H1 (cell line): ENCODE measurements at places on chromosomes 16 and 17. TPM values are rescaled to one million over a fixed set of nuclear protein-coding genes. Genes with fewer than 3 reads are reported as not detected.

The GNAO1 gene
- 30.2 and 34.4 TPM in 2 replicates for total RNA-seq

- DNase-seq: no peak
These were observed 2.1 kb upstream of the C1QL1 start for GRCh38 chr17:44970136-44970741.

DNA sequence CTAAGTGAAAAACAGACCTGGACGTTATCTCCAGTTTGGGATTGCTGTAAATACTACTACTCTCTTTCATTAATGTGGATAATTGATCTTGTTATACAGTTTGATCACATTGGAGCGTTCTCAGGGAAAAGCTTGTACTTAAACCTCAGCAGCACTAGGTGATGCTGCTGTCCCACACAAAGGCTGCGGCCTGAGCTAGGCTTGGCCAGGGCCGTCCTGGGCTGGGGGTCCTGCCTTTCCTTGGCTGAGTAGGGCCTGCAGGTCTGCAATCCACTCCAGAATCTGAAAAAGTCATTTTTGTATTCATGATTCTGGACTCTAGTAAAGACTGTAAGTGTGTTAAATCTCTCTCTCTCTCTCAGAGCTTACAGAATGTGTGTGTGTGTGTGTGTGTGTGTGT is 23.7 kb upstream of the PMFBP1 start:
- peak; percentile 7 for DNase-seq

DNA sequence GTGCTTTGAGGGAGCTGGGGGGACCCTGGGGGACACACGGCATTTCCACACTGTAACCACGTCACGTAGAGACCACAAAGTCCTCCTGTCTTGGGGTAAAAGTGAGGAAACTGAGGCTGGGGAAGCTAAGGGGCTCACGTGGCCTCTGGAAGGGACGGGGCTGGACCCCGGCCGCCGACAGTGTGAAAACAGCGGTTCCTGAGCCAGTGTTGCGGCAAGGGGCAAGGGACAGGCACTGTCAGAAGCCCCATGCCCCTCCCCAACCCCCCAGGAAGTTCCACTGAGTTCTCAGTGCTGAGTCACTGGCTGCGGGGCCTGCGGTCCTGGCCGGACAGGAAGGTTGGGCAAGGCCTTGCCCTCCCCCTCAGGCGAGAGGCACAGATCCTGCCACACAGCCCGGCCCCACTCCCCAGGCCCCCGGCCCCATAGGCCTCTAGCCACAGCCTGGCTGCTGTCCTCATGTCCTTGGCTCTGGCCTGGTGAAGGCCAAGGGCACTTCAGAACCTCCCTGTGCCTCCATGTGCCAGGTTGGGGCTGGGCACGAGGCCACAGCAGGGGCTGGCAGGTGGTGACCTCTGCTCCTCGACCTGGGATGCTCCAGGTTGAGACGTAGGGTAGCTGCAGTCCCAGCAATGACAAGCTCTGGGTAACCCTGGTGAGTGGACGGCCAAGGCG is 5.0 kb upstream of the CCDC57 start:
- DNase-seq: no peak

The CBFA2T3 gene
- 1.3 and 2.7 TPM in 2 replicates for total RNA-seq

The KIFC3 gene
- total RNA-seq: 5.3 and 7.1 TPM in 2 replicates

The TERB1 gene
- not detected in 2 replicates for total RNA-seq

DNA sequence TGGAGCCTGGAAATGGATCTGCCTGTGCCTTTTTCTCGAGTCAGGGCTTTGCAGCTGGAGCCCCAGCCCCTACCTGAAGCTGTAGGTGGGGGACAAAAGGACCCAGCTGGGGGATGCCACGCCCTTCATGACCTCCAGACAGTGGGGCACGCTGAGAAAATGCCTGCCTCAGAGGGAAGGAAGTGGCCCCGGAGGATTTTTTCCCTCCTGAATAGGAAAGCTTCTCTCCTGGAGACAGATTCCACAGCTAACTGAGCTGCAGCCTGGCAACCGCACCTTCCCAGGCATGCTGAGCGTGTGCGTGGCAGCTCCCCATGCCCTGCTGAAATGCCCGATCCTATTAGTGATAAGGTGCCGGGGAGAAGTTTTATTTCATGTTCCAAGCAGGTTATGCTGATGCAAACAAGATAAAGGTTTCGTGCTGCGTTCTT is 58.0 kb downstream of the AIPL1 start:
- no peak for DNase-seq

The SMIM36 gene
- not detected in 2 replicates for total RNA-seq

DNA sequence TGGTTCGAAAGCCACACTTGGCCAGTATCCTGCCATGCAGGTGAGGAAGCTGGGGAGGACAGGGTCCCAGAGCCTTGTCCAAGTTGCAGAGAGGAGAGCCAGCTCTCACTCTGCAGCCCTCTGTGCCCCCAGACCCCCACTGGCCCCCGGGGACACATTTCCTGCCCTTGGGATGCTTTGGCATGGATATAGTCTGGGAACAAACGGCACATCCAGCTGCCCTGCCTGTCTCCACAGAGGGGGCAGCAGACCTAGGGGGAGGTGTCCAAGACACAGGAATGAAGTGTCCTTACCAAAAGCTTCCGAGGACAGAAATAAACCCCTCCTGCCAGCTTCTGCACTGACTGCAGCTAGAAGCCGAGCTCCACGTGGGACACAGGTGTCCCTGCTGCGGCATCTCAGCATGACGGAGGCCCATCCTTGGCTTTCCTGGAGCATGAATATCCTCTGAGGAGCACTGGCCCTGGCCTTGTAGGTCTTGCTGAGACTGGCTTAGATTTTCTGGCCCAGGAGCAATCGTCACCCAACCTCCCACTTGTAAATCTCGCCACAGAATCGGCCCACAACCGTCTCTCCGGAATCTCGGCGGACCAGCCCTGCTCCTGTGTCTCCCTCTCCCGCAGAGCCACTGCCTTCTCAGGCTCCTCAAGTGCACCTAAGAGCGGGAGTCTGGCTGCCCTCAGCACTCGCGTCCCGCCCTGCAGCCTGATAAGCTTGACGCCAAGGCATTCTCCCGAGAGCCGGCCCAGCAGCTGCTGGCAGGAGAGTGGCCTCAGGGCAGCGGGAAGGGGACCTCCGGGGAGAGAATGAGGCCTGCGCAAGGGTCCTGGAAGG is 1.1 kb upstream of the CAPN15 start:
- DNase-seq: no peak

- no peak for DNase-seq
These were observed 41.3 kb downstream of the ABCA10 start for GRCh38 chr17:69187294-69187693.

GRCh38 chr16:59201821-59202220 is 467.7 kb upstream of the GOT2 start:
- no peak for DNase-seq

- no peak for DNase-seq
These were observed 51.7 kb downstream of the NLK start for GRCh38 chr17:28093999-28094716.

DNA sequence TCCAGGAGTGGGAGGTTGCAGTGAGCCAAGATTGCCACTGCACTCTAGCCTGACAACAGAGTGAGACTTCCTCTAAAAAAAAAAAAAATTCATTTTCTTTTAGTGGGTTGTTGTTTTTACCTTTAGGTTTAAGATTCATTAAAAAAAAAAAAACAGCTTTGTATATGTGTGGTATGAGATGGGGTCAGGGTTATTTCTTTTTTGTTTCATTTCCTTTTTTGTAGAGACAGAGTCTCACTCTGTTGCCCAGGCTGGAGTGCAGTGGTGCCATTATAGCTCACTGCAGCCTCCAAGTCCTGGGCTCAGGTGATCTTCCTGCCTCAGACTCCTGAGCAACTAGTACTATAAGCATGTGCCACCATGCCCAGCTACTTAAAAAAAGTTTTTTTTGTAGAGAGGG is 47.0 kb downstream of the BCAS3 start:
- DNase-seq: no peak

The GRAPL gene
- total RNA-seq: not detected in 2 replicates

- no peak for DNase-seq
These were observed 190.3 kb downstream of the KIF2B start for GRCh38 chr17:54013072-54013471.

- no peak for DNase-seq
These were observed 57.8 kb downstream of the STH start for GRCh38 chr17:46056800-46057304.

The NSRP1 gene
- 22.4 and 22.7 TPM in 2 replicates for total RNA-seq

The CCR7 gene
- 0.17 TPM in 1 of 2 replicates, not detected in the other for total RNA-seq

DNA sequence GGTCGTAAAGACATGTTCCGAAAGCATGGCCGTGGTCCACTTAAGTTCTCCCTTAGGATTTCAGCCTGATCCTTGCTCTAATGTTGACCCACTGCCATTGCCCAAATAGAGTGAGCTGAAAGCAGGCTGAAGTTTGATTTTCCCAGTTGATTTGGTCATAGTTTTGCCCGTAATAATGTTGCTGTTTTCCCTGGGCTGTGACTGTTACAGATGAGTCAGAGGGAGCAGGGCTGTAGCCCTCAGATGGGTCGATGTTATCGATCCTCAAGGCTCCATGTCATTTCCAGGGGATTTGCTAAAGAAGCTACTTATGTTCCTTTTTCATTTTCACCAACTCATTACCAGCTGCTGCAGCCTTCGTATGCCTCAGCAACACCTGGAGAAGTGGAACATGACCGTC is 169.0 kb upstream of the ZFHX3 start:
- DNase-seq: no peak

The ABHD15 gene
- total RNA-seq: 1.6 and 1.7 TPM in 2 replicates

The MYBBP1A gene
- total RNA-seq: 151 and 153 TPM in 2 replicates

The PLD6 gene
- total RNA-seq: 0.22 TPM in 1 of 2 replicates, not detected in the other

DNA sequence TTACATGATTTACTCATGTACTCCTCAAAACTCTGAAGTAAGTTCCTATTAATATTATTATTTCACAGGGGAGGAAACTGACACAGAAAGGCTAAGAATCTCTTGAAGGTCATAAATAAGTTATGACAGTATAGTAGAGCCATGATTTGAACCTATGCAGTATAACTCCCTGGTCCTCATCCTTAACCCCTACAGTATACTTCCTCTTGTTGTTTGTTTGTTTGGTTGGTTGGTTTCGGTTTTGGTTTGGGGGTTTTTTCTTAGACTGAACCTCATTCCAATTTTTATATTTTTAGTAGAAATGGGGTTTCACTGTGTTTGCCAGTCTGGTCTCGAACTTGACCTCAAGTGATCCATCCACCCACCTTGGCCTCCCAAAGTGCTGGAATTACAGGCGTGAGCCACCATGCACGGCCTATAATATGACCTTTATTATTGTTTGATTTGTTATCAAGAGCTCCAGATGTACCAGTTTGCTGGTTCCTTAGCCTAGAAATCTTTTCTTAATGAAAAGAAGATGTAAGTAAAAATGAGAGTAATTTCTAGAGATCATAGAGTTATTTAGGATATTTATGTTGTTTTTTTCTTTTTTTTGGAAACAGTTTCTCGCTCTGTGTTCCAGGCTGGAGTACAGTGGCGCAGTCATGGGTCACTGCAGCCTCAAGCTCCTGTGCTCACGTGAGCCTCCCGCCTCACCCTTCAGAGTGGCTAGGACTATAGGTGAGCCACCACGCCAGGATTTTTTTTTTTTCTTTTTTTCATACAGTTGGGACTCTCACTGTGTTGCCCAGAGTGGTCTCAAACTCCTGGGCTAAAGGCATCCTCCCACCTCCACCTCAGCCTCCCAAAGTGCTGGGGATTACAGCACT is 4.8 kb downstream of the PRR11 start:
- no peak for DNase-seq

DNA sequence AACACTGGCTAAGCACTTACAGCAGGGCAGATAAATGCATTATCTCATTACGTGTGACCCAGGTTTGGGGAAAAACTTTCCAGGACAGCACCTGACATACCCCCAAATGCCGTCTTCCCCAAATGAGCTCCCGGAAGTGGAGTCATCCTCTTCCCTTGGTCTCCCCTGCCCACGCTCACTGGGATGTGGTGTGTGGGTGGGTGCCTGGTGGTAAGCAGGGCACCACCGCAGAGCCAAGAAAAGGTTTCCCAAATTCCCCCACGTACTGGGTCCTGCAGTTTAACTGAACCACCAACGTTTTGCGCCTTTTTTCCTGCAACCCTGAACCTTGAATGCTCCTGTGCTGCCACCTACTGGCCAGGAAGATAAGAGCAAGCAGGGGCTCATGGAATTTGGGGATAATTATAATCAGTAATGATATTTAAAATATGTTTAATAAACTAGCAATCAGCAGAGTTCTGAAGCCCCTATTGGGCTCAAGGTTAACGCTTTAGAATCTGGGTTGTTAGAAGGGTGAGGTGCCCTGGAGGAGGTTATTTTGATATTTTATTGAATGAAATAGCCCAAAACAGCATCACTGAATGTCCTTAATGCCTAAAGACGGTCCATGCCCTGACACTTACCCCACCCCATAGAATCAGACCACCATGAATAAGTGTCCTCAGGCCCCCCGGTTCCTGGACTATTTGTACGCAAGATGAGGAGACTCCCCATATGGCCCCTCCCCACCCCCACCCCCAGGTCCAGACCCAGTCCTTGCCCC is 8.0 kb downstream of the SPPL2C start:
- peak; percentile 13 for DNase-seq

DNA sequence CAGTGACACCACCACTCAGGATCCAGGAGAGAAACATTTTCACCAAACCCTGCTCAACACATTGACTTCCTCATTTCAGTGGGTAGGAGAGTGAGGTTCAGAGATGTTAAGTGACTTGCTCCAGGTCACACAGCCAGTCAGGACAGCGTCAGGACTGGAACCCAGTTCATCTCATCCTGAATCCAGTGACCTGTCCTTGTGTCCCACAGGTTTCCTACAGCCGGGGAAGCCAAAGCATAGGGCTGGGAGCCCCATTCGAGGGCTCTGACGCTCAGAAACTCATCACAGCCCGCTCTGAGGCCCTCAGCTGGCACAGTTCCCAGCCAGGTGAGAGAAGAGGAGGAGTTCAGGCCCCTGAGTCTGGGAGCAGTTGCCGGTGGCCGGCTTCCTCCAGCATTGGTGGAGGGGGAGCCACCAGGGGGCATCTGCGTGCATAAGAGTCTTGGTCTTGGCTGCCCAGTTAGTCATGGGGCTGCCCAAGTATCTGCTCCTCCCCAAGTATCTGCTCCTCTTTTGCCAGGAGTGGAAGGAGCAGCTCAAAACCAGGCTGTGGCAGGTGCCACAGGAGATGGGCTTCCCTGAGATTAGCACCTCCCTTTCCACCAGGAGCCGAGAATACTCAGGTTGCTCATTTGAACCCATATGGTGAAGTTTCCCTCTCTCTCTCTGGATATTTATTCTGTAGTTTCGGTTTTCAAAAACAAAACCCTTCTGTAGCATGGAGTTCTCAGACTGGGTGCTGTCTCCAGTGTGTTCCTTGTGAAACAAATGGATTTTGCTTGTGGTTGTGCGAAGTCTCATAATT is 56.0 kb downstream of the TNFRSF13B start:
- peak; percentile 41 for DNase-seq

The LPO gene
- total RNA-seq: 0.44 and 0.52 TPM in 2 replicates

- no peak for DNase-seq
These were observed 24.6 kb upstream of the SHISA9 start for GRCh38 chr16:12876778-12877177.

The CCDC200 gene
- total RNA-seq: not detected in 2 replicates

DNA sequence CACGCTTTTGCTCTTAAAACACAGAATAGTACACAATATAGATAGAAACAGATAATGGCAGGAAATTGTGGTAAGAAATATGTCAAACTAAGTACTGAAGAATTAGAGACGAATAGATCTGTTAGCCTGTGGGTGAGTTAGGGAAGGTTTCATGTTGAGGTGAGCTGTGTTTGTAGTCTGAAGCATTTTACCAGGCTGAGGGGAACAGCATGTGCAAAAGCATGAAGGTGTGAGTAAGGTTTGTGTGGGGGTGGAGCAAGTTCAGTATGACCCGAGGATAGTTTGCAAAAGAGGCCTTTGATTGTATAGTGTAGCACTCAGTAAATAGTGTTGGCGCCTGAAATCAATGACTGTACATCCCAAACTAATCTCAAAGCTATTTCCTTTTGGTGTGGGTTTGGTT is 13.8 kb downstream of the IGSF6 start:
- DNase-seq: no peak

GRCh38 chr17:72466199-72466598 is 345.4 kb downstream of the SOX9 start:
- no peak for DNase-seq

- DNase-seq: no peak
These were observed 248.9 kb upstream of the FOXF1 start for GRCh38 chr16:86261379-86261778.

The TP53TG3F gene
- not detected in 2 replicates for total RNA-seq
